NCI-H2107 (cell line): ENCODE measurements at places on chromosomes 11 and 22.
A peak's percentile ranks its signal among the peaks of the same experiment; 100 is the strongest.

- no peak for DNase-seq
Measured at GRCh38 chr11:1696608-1697570, at the start of gene KRTAP5-6. KRTAP5-6 (plus strand) TSS chr11:1697195; CDS start chr11:1697246, 51 bp downstream.

DNA sequence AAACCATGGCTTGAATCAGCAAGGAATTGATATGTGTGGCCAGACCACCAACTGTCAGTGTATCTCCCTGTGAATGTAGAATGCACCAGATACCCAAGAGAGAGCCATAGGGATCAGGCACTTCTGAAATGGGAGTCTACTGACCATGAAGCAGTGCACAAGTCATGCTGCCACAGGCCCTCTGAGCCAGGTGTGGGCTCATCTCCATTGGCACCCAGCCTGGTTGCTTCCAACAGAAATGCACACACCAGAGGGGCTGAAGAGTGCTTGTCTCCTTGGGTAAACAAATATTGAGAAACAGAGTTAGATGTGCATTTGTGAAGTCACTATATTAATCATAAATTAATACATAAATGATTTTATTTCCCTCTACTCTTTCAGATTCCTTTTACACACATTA, 28.4 kb upstream of the PANX1 start:
- DNase-seq = no peak

DNA sequence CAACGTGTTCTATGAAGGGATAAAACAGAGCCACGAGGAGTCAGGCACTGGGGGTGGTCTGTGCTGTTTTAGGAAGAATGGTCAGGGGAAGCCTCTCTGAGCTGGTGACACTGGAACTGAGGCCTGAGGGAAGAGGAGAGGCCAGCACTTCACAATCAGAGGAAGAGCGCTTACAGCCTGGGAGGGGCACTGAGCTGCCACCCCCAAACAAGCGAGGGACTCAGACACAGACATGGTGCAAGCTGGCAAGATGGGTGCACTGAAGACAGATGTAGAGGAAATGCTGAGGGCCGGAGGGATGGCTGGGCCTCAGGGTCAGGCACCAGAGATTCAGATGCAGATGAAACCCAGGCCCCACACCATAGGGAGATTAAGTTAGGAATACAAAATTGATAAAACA, 40.0 kb upstream of the TP53I11 start:
- DNase-seq = no peak

DNA sequence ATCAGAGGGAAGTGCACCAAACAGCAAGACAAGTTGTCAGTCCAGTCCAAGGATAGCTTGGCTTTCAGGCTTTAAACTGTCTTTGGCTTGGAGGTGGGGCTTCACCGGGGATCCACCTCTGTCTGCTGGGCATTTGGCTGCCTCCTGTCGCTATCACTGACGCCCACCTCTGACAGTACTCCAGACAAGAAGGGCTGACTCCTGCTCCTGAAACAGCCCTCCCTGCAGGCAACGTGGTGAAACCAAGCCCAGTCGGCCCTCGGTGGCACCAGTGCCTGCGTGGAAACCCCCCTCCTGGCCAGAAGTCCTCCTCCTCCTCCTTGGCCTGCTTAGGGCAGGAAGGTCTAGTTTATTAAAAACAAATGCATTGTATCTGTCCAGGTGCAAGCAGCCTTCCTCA, 16.9 kb downstream of the DHCR7 start:
- no peak for DNase-seq

DNA sequence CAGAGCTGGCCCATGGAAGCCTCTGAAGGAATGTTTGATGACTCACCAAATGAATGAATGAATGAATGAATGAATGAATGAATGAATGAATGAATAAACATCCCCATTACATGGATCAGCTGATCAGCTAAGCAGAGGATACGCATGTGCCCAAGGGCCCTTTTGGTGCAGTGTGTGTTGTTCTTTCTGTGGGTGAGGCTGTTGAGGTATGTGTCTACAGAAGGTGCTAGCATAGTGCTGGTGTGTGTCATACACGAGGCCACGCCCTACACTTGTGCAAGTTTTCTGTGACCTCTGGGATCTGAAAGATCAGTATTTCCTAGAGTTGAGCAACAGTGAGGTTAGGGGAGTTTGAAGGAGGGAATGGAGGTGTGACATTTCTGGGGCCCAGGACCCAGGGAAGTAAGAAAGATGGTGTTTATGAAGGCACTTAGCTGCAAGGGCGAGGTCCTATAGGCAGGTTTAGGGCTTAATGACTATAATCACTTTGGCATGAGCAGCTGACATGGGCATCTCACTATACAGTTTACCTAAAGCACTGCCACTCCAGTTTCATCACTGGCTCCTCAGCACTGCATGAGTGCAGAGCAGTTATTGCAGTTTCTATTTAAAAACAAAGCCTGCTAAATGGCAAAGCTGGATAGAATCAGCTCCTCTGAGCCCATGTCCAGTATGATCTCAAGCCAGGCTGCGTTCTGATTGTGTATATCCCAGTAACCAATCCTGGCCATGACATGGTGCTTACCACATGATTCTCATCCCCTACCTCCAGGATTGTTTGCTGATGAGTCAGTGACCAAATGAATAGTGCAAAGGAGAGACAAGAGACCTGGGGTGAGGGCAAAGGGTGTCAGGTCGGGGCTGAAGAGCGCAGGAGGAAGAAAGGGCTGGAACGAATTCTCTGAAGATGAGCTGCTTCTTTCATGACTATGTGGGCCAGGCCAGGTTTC, 36.4 kb upstream of the E2F8 start:
- no peak for DNase-seq

DNA sequence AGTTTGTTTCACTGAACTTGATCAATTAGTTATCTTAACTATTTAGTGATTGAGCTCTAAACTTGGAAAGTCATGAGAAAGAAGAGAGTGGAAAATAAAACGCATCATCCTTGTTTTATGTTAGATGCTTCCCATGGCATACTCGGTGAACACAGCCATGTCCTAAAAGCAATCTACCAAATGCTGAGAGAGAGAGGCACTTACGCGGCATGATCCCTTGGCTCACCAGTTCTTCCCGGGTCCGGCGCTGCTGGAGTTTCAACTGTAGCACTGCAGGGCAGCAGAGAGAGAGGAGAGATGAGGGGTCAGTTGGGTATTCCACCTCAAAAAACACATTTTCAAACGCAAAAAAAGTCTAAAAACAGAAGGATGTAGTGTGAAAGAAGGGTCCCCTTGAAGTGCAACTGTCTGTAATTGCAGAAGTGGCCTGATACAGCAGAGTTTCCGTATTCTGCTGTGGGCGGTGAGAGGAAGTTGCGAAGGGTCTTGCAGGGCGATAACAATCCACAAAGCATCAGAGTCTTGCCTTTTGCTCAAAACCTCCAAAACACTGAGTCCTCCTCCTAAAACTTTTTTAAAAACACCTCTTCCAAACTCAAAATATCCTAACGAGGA, 92.7 kb downstream of the SGSM3 start:
- DNase-seq = no peak

DNA sequence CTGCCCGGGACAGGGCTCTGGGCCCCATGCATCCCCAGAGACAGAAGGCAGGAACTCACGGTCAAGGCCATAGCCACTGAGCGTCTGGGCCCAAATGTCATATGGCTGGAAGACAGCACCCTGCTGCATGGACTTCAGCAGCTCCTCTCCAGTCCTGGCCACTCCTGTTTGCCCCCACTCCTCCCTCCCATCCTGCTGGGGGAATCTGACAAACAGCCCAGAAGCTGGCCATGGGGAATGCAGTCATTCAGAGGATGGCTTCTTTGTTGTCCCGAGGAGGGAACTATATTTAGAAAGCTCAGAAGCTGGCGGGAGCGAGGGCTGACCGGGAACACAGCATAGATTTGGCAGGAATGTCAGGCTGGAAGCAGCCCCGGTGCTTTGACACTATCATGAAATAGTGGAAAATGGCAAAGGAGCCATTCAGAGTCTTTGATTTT, 35.0 kb downstream of the DKK3 start:
- DNase-seq = no peak

- no peak for DNase-seq
Measured at GRCh38 chr11:106137061-106137460, 59.6 kb downstream of the AASDHPPT start.

- peak; percentile 19 for DNase-seq
Measured at GRCh38 chr11:6438979-6439571, 1.7 kb downstream of the HPX start.

GRCh38 chr11:91608677-91609076, 615.9 kb upstream of the FAT3 start:
- DNase-seq = no peak

DNA sequence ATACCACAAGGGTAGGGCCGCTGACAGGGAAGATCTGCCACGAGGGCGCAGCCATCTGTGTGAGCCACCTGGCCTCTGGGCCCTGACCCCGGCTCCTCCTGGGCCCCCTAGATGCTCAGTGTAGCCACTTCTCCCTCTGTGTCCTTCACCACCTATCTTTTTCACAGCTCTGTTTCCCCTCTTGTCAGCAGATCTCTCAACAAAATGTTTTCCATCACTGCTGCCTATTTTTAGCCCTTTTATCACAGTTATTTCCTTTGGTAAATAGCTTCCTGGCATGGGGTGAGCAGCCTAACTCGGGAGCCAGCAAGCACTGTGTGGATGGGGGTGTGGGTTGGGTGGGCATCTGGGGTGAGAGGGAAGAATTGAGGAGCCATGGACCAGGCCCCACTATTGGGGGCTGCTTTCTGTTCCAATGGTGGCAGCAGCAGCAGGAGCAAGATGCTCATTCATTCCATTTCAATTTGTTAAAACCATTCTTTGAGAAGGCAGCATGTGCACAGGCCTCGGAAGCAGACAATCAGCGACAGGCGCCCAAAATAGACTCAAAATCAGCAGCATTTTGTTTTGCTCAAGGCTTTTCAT, 135.2 kb upstream of the NAV2 start:
- DNase-seq = no peak
